ENCODE measurements at places on chromosomes 5 and 9.

DNA sequence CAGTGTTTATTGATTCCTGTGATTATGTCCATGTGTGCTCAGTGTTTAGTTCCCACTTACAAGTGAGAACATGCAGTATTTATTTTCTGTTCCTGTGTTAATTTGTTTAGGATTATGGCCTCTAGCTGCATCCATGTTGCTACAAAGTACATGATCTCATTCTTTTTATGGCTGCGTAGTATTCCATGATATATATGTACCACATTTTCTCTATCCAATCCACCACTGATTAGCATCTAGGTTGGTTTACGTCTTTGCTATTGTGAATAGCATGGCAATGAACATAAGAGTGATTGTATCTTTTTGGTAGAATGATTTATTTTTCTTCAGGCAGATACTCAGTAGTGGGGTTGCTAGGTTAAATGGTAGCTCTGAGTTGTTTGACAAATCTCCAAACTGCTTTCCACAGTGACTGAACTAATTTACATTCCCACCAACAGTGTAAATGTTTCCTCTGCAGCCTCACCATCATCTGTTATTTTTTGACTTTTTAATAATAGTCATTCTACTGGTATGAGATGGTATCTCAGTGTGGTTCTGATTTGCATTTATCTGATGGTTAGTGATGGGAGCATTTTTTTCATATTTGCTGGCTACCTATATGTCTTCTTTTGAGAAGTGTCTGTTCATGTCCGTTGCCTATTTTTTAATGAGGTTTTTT lies 47.5 kb upstream of the ELL2 start:
- no peak for DNase-seq

GRCh38 chr9:27468462-27469110 lies 55.5 kb upstream of the IFNK start:
- DNase-seq = no peak

- DNase-seq = no peak
Measured at GRCh38 chr5:74630453-74631066, 10.0 kb downstream of the ENC1 start.

- no peak for DNase-seq
Measured at GRCh38 chr9:112203536-112203935, 28.4 kb upstream of the SUSD1 start.

DNA sequence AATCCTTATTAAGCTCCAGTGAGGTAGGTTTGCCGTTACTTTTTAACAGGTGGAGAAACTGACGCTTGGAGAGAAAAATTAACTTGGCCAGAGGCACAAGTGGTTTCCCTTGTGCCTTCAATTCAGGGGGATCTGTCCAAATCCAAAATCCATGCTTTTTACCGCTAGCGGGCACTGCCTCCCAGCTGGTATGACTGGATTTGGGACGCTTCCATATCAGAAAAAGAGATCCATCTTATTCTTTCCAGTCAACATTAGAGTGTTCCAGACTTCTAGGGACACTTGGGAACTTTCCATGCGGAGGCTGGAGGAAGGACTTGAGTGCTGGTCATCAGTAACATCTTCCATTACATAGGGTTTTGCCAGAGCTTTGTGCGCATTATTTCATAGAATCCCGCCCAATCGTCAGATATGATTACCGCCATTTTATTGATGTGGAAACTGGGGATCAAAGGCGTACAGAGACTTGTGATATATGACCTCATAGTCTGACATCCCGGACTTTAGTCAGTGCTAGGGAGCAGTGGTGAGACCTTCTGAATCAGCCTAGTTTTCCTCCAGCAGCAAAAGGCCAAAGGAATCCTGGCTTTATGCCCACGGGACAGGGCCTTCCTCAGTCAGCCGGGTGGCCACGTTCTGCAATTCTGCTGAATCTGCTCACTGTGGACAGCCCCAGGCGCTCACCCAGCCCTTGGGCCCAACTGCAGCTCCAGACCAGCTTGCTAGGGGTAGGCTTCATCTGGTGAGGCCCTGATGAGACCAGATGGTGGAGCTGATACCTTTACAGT lies 1.1 kb upstream of the GNPDA1 start:
- DNase-seq = no peak

DNA sequence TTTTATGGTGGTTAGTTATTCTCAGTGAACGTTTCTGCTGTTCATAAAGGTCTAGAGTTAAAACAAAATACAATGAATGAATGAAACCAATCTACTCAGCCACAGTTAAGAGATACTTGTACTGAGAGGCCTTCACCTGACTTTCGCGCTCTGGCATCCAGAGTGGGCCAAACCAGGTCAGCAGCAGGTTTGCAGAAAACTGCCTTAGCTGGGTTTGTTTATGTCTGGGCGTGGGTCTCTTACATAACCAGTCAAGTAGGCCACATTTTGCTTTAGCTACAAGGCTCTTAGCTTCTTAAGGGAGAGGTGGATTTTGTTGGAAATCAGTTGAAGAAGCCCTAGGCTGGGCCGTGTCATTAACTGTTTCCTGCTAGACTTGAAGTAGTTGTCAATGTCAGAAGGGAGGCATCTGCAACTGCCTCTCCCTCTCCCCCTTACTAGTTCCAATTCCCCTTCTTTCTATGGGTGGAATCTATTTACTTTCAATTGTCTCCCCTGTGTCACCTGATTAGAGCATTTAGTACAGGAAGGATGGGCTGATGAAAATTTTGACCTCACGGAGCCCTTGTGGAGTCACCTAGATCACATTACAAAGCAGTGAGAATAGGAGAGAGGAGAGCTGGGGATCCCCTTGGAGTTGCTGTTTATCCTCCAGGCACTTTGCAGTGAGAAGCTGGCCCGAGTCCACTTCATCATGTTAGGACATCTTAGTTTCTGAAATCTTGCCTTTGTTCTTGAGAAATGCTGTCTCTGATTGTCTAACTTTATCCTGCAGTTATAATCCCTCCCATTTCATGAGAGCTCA lies 200.5 kb downstream of the ARHGEF28 start:
- no peak for DNase-seq

GRCh38 chr5:177271113-177271512 lies 32.4 kb downstream of the RAB24 start:
- no peak for DNase-seq

GRCh38 chr9:121876658-121877271 lies 216.3 kb downstream of the TTLL11 start:
- DNase-seq = no peak

- no peak for DNase-seq
Measured at GRCh38 chr9:77420641-77421040, 227.5 kb downstream of the GNA14 start.

DNA sequence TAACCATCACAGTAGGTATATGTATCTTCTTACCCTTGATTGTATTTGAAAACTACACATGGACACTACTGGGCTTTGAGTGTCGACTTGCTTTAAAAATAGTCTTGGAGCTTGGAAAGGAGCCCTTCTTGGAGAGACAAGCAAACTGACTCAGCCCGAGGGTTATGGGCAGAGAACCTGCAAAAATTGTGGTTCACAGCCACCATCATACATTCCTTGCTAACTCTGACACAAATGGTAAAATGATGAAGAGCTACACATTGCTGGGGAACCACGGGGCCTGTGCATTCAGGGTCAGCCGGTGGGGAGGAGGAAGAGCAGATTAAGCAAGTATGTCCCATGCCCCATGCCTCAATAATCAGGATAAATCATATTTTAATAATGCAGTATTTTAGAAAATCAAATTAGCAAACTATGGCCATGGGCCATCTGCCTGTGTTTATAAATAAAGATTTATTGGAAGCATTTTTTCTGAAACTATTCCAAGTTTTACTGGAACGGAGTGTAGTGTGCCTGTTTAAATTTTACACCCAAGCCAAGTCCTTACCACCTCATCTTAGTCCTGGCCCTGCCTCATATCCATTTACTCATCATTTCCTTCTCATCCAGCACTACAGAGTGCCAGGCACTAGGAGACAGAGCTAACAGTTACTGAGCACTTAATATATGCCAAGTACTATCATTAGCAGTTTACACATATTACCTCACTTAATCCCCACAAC lies 195.7 kb downstream of the PALM2AKAP2 start:
- no peak for DNase-seq

DNA sequence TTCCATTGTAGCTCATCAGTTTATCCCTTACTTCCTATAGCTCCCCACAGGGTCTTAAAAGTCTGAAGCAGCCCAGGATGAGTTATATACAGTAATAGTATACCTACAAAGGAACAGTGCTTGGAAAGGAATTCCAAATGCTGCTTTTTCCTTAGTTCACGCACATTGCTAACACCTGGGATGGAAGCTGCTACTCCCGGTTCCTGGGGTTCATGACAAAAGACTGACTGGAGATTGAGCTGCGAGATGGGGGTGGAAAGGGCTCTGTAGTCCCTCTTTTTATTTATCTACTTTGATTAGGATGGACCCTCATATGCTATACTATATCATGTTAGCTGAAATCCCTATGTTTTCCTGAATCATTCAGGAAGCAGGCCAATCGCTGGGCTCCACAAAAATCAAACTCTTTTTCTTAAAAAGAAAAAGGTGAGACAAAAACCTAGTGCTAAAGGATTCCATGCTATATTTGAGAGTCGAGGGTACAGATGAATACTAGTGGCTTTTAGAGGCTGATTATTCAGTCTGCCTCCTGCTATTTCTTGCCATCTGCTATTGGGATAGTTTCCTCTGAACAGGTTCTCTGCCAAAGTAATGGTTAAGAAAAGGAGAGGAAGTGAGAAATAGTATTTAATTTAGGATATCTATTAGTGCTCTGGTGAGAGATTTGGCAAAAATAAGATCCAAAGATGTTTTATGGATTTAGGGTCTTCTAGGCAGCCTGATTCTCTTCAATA lies 81.2 kb downstream of the MRPS27 start:
- DNase-seq = no peak

DNA sequence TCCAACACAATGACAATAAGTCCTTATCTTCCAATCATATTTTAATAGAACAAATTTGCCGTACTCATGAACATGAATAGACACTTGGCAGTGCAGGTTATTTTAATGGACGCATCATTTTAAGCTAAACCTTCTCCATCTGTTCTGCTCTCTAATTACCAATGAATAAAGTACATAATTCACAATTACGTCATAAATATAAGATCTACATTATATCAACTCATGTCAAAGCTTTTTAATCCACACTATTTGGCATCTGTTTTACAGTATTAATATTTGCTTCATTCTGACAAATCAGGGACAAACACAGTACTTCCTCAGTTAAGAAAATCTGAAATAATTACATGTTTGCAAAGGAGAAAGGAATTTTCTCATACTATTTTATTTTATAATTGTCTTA lies 344.1 kb upstream of the DMAC1 start:
- DNase-seq = no peak

DNA sequence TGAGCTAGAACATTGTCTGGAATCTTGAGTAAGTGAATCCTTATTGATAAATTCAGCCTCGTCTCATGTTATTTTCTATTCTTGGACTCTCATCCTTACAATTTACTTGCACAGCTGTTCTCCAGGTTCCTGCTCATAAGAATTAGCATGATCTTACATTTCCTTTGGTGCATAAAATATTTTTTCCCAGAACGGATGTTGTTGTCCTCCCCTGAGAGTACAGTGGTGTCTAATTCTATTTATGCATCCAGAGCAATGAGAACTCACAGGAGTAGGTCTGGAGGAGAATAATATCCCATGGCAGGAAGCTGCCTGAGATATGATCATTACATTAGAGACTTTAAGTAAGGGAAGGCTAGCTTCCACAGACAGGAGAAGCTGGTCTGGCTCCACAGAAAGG lies 178.4 kb upstream of the MAST4 start:
- no peak for DNase-seq

DNA sequence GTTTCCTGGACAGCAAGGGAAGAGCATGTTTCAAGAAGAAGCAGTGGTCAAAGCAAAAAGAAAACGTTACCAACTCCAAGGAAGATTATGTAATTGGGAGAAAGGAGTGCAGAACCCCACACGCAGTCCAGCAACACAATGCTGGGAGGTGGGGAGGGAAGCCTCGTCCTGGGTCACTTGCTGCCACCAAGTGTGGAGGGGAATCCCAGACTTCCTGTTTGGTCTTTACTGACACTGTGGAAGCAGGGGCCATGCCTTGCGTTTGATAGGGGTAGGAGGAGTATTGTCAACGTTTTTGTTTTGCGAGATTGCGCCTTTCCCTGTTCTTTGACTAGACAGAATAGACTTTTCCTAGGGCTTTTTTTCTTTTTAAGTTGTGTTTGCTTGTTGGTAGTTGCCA lies 421.0 kb downstream of the KDM4C start:
- DNase-seq = no peak

GRCh38 chr9:121844562-121844961 lies 193.1 kb downstream of the DAB2IP start:
- no peak for DNase-seq

DNA sequence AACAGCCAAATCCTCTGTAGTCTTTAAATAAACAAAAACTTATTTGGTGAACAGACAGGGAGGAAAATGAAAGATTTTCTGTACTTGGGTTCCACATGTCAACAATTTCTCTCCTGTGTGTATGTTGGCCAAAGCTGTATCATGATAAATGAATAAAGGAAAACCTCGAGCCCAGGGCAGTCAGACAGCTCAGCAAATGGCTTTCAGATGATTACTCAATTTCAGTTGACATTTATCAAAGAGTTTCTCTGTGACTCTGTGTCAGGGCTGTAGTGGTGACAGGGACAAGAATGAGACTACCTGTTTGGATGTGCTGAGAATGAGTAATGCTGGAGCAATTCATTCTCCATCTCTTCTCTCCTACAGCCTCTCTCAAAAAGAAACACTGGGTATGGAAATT lies 45.7 kb upstream of the PTGS1 start:
- DNase-seq = no peak
